HL-60 (cell line): ENCODE measurements at places on chromosomes 13 and 19.

DNA sequence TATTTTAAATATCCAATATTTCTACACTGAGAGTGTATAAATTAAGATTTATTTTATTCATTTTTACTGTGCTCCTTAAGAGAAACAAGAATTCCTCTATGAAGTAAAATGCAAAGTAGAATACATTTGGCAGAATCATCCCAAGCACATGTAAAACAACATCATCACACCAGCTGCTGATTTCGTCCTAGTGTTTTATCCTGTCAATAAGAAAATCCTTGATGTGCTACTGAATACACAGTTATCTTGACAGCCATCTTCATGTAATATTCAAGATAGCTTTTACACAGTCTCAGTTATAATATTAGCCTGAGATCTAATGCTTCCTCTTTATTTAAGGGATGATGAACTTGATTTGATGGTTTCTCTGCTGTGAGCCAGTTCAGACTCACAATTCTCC lies 282.4 kb downstream of the MZT1 start:
- no peak for DNase-seq

- peak; percentile 80 for DNase-seq
Observed at GRCh38 chr19:33177417-33177979, 16.6 kb upstream of the LRP3 start.

DNA sequence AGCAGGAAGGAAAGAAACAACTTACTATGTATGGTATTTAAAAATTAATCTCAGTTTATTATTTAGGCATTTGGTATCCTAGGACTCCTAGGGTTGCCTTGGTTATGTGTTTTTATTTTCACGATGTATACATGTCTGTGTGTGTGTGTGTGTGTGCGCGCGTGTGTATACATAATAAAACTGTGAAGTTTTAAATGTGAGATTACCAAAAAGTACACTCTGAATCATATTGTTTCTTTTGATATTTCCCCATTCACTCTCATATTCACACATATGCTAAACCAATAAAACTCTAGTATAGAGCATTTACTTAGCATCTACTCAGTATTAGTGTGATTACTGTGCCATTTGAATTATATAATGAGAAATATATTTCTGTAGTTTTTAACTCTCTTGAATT lies 30.8 kb upstream of the NDFIP2 start:
- DNase-seq: no peak

- no peak for DNase-seq
Observed at GRCh38 chr13:99030326-99030725, 52.5 kb upstream of the DOCK9 start.

DNA sequence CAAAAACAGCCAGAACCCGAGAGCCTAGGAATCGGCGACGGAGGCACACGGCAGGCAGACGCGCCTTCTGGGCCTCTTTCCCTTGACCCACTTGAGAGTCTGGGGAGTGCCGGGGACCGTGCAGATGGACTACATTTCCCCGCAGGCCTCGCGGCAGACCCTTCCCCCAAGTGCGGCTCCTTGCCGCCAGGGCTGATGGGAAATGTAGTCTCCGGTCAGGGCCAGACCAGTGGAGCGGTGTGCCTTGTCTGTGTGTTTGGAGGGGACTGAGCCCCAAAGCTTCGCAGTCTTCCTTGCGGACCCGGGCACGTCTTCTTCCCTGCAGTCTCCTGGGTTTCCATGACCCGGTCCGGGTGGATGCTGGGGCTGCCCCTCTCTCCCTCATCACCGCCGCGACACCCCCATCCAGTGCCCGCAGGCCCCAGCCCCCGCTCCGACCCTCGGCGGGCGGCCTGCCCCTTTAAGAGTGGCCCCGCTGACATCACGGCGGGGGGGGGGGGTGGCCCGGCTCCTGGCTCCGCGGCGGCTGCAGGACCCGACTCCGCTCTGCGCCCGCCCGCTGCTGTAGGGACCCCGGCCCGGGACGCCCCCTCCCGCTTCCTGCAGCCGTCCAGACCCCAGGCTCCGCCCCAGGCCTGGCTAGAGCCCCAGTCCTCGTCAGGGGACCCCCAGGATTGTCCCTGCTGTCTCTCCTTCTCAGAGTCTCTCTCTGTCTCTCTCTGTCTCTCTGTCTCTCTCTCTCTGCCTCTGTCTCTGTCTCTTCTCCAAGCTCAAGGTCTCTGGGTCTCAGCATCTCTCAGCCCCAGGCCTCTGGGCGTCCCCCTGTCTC lies 758 bp upstream of the CACNG7 start:
- DNase-seq: no peak

- DNase-seq: no peak
Observed at GRCh38 chr13:30196025-30196424, 111.3 kb downstream of the KATNAL1 start.

DNA sequence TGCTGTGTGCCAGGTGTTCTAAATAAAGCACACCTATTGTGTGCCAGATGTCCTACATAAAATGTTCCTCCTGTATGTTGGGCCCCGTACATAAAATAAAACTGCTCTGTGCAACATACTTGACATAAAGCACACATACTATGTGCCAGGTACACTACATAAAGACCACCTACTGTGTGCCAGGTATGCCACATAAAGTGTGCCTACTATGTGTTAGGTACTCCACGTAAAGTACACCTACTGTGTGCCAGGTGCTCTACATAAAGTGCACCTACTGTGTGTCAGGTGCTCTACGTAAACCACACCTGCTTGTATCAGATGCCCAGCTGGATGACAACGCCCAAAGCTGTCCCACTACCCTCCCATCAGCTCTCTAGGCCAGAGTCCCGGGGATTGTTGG lies 5.8 kb upstream of the OR10H5 start:
- DNase-seq: no peak

- DNase-seq: no peak
Observed at GRCh38 chr19:41521931-41522555, 53.9 kb upstream of the CEACAM21 start.

DNA sequence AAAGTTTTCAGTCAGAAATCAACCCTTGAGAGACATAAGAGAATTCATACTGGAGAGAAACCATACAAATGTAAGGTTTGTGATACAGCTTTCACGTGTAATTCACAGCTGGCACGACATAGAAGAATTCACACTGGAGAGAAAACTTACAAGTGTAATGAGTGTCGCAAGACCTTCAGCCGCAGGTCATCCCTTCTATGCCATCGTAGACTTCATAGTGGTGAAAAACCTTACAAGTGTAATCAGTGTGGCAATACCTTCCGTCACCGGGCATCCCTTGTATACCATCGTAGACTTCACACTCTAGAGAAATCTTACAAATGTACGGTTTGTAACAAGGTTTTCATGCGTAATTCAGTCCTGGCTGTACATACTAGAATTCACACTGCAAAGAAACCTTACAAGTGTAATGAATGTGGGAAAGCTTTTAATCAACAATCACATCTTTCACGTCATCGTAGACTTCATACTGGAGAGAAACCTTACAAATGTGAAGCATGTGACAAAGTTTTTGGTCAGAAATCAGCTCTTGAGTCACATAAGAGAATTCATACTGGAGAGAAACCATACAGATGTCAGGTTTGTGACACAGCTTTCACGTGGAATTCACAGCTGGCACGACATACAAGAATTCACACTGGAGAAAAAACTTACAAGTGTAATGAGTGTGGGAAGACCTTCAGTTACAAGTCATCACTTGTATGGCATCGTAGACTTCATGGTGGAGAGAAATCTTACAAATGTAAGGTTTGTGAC lies 15.7 kb upstream of the ZNF701 start:
- DNase-seq: no peak

- DNase-seq: no peak
Observed at GRCh38 chr19:50402544-50403301, 16.0 kb upstream of the SPIB start.

DNA sequence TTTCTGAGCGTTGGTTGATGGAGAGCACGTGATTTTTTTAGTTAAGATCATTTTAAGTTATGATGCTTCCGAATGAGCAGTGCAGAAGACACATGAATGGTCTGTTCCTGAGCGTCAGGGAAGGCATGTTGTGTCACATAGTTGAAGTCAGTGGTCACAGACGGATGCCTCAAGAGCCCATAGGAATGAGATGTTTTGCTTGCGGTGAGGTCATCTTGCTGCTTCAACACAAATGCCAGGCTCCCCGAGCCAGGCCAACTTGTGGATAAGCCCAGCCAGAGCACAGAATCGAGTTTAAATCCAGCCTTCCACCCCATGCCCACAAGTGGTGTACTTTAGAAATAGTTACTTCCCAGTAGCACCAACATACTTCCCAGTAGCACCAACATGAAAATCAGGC lies 5.4 kb downstream of the UPF3A start:
- no peak for DNase-seq

GRCh38 chr19:42246143-42246921 lies 3.9 kb upstream of the GSK3A start:
- peak; percentile 16 for DNase-seq

DNA sequence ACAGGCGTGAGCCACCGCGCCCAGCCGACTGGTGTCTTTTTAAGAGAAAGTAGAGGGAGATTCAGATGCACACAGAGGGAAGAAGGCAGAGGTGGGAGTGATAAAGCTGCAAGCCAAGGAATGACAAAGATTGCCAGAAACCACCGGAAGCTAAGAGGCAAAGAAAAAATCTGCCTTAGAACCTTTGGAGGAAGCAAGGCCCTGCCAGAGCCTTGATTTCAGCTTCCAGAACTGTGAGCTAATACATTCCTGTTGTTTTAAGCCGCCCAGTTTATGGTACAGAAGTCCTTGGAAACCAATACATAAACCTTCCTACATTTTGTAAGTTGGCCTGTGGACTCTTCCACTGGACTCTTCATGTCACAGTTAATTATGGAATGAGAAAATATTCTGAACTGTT lies 71.7 kb upstream of the SOX21 start:
- no peak for DNase-seq

DNA sequence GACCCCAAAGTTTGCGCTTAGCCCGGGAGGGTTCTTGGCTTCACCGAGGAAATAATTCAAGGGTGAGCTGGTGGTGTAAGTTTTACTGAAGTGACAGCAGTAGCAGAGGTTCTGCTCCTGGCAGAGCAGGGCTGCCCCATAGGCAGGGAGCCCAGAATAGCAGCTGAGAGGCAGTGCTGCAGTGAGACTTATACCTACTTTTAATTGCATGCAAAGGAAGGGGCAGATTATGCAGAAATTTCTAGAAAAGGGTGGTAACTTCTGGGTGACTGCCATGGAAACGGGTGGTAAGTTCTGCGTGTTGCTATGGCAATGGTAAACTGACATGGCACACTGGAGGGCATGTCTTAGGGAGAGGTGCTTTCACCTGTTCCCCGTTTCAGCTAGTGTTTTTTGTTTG lies 17.5 kb upstream of the CAMSAP3 start:
- DNase-seq: no peak
